C1 segment of cervical spinal cord (tissue), 14 donors: ENCODE measurements at places on chromosomes 7 and 10.

GRCh38 chr10:68121852-68122251, 12.6 kb downstream of the MYPN start:
- DNase-seq: no peak

GRCh38 chr10:821322-821721, 110.2 kb downstream of the LARP4B start:
- no peak for DNase-seq

DNA sequence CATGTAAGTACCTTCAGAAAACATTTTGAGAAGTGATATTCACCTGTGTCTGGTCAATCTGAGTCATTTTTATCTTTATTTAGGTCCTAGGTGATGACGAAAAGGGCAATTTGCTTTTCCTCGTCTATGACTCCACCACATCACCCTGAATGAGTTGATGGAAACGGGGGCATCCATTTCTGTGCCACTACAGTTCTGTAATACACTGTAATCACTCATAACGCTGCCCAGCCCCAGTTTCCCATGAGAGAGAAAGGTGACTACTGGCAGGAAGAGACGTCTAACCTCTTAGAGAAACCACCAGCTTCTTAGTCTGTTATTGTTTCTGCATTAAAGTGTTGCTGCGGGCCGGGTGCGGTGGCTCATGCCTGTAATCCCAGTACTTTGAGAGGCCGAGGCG, 205.3 kb upstream of the MKLN1 start:
- no peak for DNase-seq

- no peak for DNase-seq
Measured at GRCh38 chr10:117166418-117167345, 28.6 kb upstream of the VAX1 start.

DNA sequence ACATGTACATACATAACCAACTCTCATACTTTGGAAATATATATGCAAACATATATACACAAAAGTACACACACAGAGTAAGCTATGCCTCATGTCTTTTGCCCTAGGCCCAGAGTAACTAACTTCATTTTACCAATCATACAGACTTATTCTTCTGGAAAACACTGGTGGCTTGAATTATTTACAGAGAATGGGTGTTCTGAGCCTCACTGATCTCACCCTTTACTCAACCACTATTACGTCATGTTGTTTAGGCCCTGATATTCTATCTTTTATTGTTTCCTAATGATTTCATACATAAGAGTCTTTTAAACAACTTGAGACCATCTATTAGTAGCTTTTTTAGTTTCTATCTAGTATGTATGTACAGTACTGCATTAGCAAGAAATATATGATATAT, 43.0 kb downstream of the ANK3 start:
- DNase-seq: no peak

DNA sequence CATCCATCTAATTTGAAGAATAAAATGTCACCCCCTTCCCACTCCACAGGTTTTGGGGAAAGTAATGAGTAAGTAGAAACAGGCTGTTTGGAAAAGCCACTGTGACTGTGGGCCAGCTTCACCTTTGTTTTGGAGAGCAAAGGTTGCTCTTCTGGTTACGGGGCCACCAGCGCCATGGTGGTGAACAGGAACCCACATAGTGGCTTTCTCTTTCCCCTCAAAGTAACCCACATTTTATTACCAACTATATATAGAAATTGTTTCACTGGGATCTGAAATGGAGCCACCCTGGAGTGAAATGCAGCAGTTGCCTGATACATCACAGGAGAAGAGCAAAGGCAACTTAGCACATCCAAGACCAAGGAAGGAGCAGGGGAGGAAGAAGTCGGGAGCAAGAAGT, 112.3 kb upstream of the EFCAB10 start:
- no peak for DNase-seq

DNA sequence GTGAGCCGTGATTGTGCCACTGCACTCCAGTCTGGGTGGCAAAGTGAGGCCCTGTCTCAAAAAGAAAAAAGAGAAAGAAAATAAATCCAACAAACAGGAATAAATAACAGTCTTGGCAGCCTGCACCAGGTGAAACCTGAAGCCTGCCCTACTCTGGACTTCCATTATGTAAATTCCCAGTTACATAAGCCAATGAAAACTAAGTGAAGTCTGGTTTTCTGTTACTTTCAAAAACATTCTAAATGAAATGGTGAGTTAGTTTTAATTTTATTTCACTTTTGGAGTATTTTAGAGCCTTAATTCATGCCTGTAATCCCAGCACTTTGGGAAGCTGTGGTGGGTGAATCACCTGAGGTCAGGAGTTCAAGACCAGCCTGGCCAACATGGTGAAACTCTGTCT, 22.5 kb upstream of the HIBADH start:
- no peak for DNase-seq

DNA sequence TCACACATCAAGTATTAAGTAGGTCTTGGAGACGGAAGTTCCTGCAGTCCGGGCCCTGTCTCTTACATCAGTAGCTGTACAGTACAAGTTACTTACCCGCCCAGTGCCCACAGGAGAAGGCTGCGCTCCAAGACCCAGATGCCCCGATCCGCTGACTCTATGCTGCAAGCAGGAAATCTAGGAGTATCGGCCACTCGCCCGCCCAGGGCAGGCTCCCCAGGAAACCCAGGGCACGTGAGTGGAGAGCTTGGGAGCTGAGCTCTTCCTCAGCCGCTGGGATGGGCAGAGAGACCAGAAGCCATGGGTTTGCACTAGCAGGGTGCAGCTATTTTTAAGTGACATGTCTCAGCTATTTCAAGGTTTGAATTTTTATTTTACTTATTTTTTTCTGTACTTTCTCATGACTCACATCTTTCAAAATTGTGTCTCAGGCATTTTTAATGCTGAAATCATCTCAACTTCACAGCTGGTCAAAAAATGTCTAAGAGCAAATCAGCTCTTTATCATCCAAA, 1.9 kb upstream of the GPER1 start:
- DNase-seq: no peak

DNA sequence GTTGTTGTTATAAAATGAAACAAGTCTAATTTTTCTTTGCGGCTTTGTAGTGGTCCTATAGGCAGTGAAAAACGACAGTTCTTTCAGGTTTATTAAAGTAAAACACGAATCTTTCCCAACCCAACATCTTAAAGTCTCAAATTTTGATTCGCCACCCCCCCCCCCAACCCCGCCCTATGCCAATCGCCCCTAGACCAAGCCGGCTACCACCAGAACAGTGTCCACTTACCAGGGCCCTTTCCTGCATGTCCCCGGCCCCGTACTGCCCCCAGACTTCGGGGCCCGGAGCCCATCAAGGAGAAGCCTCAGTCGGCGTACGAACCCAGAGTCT, 335 bp upstream of the CHCHD1 start:
- no peak for DNase-seq

DNA sequence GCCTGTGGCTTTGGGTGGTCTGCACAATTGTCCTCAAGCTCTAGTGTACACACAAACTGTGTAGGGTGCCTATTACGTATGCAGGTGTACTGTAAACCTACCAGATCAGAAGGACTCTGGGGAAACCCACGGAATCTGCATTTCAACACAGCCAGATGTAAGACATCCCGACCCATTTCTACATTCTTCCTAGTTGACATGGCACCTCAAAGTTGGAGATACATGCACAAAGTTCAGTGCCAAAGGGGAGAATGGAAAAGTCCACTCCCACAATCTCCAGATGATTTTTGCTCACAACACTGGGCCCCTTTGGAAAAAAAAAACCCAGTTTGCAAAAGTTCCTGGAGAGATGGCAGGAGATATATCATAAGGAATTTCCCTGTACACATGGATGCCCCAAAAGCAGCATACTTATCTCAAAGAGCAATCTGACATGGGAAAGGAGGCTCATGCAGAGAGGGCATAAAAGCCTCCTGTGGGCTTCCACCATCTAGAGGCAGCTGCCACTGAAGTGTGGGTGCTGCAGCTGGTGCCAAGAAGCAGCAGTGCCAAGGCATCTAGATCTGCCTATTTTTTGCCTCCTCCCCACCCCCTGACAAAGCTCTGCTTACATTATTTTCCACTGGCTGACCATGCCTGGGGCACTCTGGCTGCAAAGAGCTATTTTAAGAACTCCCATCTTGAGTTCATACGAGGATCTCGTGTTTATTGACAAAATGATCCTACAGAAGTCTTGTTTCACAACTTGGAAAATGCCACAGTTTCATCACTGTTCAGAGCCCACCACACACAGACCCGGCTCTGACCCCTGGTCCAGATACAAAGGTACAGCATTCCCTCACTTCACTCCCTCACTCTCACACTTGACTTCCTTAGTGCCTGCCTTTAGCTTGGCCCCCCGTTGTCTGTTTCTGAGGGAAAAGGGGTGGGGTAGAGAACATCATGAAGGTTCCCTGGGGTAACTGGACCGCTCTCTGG, 12.9 kb downstream of the TECTB start:
- no peak for DNase-seq

DNA sequence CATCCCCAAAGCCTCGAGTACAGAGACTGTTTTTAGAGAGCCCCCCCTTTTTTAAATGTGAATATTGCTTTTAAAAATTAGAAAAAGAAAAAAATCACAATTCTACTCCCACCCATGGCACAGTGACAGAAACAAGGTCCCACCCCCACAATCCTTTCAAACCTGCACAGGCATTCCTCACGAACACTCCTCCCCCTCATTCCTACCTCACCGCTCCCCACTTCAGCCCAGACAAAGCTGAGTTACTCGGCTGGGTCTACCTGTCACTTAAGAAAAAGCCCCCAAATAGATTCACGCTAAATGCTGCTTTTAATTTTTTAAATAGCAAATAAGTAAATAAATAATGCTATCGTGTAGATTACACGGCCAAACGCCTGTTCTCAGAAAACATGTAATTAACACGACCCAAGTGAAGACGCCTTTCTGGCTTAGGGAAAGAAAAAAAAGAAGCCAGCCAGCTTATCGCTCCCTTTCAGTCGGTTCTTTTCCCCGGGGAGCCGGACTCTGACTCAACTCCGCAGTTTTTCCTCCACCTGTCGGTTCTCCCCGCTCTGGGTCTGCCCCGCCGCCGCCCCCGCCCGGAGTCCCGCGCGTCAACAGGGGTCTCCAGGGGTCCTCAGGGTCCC, 739 bp downstream of the MPP7 start:
- DNase-seq: no peak

GRCh38 chr10:12547301-12547771, 198.0 kb downstream of the CAMK1D start:
- DNase-seq: no peak
